ENCODE measurements at places on chromosomes 11 and 22.

GRCh38 chr11:119236891-119237290 is 30.8 kb downstream of the CBL start:
- no peak for DNase-seq

- no peak for DNase-seq
Measured at GRCh38 chr11:23765682-23766252, 731.1 kb upstream of the LUZP2 start.

DNA sequence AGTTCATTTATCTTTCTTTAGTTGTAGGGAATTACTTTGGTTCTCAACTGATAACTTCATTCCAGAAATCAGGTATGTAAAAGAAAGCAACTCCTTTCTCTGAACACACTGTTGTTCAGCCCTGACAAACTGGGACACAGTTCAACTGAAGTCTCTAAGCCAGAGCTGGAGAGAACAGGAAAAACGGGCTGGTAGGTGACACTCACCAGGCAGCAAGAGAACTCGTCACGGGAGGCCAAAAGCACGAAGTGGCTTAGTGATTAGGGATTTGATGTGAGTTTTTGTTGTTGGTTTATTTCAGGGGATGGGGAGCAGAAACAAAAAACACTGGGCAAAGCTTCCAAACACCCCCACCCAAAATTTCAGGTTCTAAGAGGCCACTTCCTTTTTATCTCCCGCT is 54.1 kb downstream of the MYH9 start:
- DNase-seq = no peak

- no peak for DNase-seq
Measured at GRCh38 chr22:41584881-41585280, 4.8 kb downstream of the PMM1 start.

DNA sequence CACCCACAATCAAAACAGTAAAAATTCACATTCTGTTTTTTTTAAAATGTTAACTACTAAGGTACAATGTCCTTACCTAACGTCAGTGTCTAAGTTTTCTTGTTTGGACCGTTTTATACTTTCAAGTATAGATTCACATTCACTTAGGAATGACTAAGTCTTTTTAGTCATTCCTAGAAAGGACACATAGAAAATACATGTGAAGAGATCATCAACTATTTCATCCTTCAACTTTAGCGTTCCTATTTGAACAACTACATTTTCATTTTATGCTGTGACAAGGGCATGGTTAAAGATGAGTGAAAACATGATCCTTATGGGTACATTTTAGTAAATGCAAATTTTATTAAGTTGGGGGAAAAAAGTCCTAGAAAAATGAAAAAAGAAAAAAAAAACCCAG is 62.8 kb downstream of the DDX10 start:
- DNase-seq = no peak

DNA sequence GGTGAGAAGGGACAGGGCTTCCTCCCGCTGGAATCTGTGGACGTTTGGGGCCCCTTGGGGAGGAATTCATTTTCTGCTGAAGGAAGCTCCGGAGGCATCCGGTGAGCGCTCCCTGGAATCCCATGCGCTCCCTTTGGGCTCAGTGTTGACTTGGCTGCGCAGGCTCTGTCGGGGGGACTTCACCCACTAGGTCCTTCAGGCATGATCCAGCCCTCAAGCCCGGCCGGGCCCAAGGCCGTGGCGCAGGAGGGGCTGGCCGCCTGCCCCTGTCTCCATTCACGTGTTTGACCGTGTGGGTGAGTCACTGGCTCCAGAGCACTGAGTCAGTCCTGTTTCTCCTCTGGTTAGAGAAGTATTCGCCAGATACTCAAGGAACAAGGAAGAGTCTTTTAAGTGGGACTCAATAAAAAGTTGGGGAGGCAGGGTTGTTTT is 1.4 kb downstream of the CTTN start:
- DNase-seq = no peak

All from stimulated activated CD4-positive, alpha-beta T cell treated with anti-CD3 and anti-CD28 coated beads, Interleukin-15, amount 100 ng/mL, for 1 hour (primary cell).